GM04504 (cell line): ENCODE measurements at places on chromosomes 7 and 10.

DNA sequence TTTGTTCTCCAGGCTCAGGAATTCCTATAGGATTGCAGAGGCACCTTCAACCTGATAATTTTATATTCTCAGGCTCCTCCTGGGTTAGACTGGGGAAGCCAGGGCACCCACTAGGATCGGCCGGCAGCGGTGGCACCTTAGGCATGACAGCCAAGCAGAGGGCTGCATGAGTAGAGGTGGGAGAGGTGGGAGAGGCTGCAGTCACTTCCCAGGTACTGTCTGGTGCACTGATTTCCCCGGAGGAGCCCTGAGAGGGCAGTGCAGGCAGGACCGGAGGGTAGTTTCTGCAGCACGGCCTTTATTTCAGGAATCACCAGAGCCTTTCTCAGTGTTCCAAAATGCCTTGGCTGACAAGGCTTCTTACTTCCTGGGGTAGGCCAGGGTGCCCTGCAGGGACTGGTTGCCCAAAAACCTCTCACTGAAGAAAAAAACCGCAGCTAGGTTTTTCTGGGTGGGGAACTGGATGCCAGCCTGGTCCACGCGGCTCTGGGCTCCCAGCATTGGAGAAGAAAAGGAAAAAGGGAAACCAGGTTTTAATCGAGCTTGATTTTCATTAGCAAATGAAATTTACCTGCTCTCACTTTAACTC, 3.6 kb upstream of the HOXA13 start:
- no peak for DNase-seq

DNA sequence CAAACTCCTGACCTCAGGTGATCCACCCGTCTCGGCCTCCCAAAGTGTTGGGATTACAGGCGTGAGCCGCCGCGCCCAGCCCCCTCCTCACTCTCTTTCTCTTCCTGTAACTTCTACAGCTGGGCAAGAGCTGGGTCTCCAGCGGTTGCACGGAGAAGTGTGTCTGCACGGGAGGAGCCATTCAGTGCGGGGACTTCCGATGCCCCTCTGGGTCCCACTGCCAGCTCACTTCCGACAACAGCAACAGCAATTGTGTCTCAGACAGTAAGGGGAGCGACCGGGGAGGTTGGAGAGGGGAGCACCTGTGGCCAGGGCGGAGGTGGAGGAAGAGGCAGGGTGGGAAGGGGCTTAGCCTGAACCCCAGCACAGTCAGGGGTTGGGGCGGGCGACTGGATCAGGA, 41.4 kb downstream of the EPHB4 start:
- DNase-seq: no peak

DNA sequence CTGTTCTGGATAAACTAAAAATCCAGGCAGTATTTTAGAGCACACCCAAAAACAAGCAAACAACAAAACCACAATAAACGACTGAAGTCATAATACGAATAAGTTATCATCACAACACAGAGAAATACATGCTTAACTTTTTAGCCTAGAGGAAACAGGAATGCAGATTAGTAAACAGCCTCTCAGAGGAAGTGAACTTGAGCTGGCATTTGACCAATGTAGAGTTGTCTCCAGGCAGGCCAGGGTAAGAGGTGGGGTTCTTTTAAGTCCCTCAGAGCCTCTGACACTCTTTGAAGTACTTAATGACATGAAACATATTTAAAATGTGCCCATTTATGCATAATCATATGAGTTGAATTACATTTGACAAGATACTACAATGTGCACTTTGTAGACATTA, 43.3 kb upstream of the PLXDC2 start:
- DNase-seq: no peak

- no peak for DNase-seq
Observed at GRCh38 chr7:127792528-127793342, 140.7 kb downstream of the SND1 start.

GRCh38 chr7:92793656-92794205, 42.6 kb downstream of the CDK6 start:
- DNase-seq: no peak

DNA sequence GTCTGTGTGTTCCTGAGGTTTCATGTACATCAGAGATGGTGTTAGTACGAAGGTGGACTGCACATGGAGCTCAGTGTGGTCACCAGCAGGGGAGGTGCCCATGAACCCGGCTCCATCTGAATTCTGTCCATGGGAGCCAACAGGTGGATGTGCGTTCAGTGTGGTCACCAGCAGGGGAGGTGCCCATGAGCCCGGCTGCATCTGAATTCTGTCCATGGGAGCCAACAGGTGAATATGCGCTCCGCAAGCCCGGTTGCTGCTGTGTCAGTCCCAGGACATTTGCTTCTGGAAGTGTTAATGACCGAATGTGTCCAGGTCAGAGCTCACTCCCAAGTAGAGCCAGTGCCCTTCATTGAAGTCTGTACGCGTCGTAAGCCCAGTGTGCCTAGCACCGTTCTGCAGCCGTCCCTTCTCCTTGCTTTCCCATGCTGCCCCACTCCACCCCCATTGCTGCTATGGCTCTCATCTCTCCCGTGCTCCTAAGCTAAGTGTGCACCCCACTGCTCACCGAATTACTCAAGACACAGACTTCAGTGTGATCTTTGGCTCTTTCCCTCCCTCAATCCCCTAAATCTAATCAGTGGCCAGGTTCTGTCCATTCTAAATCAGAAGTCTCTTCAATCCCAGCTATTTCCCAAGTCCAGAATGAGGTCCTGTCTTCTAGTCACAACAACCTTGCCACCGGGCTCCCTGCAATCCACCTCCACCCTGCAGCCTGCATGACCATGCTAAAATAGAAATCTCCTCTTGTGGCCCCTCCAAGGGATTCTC, 352.4 kb downstream of the TCERG1L start:
- DNase-seq: no peak

DNA sequence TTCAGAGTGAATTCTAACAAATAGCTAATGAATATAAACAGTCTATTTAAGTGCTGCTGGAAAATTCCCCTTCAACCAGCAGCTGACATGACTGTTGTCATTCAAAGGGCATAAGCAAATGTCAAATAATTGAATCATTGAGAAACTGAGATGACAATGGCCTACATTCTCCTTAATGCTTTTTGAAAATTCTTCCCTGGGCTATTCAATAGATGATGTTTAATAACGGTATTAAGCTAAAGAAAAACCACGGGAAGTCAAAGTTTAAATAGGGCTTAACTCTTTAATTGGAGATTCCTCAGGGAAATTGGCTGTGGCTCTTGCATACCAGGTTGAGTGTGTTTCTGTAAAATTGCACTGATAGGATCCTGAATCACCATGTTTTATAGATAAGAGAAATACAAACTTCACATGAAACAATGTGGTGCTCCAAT, 77.0 kb downstream of the ARL4A start:
- DNase-seq: no peak

DNA sequence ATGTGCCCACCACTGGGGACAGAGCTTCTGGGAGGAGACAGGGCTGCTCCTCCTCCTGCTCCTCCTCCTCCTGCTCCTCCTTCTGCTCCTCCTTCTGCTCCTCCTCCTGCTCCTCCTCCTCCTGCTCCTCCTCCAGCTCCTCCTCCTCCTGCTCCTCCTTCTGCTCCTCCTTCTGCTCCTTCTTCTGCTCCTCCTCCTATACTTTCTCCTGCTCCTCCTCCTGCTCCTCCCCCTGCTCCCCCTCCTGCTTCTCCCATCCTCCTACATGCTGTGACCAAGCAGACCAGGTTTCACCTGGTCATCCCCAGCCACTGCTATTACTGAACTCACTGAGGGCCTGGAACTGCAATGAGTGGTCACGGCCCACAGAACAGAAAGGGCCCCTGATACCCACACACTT, 154.0 kb upstream of the PPP2R2D start:
- DNase-seq: no peak

- no peak for DNase-seq
Observed at GRCh38 chr7:52831321-52831720, 204.1 kb upstream of the POM121L12 start.

DNA sequence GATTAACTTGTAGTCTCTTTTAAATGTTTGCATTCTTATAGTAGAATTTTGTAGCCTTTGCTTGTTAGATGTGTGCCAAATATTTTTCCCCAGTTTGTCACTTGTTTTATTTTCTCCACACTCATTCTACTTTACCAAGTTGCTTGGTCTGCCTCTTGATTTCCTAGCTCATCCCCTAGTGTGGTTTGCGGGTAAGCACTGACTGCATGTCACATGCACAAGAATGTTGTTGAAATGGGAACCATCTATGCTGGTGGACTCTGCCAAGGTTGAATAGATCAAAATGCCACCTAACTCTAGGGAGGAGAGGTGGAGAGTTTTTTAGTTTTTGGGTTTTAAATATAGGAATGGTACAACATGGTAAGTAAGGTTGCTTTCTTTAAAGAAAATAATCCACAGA, 47.6 kb downstream of the FZD1 start:
- DNase-seq: no peak

DNA sequence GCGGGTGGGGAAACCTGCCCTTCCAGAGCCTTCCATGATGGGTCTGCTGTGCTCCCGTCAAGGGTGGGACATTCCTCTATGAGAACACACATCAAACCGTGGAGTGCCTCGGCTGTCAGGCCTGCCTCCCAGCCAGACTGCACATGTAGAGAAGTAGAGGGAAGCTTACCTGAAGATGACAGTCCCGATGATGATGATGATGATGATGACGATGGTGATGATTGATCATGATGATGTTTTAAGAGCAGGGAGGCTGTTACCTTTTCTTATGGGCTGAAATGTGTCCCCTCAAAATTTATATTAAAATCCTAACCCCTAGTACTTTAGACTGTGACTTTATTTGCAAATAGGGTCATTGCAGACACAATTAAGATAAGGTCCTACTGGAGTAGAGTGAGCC, 76.1 kb upstream of the ANLN start:
- no peak for DNase-seq

DNA sequence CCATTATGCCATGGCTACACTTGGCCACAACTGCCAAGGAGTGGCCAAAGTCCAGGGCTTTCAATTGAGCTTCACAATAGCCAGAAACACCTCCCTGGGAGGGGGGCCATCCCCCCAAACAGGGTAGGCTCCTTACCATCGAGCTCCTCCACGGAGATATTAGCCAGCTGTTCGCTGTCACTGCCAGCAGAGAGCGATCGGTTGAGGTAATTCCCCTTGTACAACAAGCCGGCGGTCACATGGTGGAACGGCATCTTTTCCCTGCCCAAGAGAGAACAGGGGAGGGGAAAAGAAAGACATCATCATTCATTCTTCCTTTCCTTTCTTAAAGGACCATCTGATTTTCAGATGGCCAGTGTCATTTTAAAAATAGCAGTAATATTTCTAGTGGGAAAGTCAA, 133.6 kb downstream of the CALN1 start:
- DNase-seq: no peak

- no peak for DNase-seq
Observed at GRCh38 chr10:96896884-96897589, 64.9 kb downstream of the LCOR start.
